SJSA1 (cell line): ENCODE measurements at places on chromosomes 12 and 14.

DNA sequence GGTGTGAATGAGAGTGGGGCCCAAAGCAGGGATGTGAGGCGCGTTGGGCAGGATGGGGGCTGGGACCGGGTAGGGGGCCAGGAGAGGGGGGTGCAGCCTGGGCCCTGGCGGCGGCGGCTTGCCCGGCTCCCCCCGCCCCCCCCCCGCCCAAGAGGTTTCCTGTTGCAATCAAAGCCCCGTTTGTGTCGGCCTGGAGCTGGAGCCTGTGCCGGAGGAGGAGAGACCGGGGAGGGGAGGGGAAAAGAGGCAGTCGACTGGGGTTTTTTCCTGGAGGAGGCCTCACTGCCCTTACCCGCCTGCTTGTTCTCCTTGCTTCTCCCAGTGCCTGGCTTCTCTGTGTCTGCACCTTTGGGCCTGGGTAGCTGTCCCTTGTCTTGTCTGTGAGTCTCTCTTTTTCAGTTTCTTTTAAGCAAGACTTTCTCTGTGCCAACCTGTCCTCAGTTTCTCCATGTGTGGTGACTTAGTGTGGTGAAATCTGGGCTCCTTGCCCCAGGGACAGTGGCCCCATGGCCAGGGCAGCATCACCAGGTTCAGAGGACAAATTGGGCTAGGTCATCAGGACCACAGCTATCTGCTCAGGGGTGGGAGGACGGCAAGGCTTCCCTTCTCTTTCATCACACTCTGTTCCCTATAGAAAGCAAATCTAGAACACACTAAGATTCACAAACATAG lies 8.5 kb downstream of the RARG start:
- H3K4me1 ChIP-seq = peaks cover 49% of the 10 kb centered on the region
- H3K27ac ChIP-seq = no peak overlapping the region
- H3K4me3 ChIP-seq = no peak overlapping the region
- 0 out of 2 replicates have a peak, but pooled peaks cover 4% of the 10 kb centered on the region for H3K36me3 ChIP-seq

GRCh38 chr12:64631197-64631596 lies 20.9 kb downstream of the RASSF3 start:
- no peak for DNase-seq
- peaks cover 9% of the 10 kb centered on the region; the same call in 1 of the 2 replicates for H3K36me3 ChIP-seq
- peaks cover 46% of the 10 kb centered on the region for H3K4me1 ChIP-seq
- H3K27me3 ChIP-seq = no peaks in the 10 kb centered on the region

GRCh38 chr14:92637228-92637627 lies 111.2 kb downstream of the LGMN start:
- no peaks in the 10 kb centered on the region for H3K4me1 ChIP-seq
- H3K27me3 ChIP-seq = no peaks in the 10 kb centered on the region
- H3K27ac ChIP-seq = no peak overlapping the region
- H3K4me3 ChIP-seq = no peak overlapping the region
- no peak for DNase-seq

DNA sequence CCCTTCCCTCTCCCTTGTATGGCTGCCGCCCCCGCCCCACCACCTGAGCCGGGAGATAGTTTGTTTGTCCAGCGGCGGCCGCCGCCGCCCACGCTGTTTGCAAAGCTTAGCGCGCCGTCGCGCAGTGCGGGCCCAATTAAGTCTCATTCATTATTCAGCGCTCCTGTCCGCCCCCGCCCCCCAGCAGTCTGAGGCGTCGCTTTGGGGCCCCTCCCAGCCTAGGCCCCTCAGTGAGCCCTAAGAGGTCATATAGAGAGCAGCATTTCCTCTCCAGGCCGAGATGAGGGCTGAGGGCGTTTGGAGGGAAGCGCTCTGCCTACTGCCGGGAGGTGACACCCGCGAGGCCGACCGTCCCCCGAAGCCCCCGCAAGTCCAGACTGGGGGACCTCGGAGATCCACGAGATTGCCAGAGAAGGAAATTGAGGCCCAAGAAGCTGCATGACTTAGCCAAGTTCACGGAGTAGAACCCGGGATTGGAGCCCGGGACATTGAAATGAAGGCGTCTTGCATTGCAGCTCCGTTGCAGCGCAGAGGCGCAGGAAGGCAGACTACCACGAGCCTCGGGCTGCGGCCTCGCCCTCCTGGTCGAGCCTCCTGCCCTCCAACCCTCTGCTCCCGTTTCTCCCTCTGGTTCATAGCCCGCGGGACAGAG lies at the start of gene DNAJC22:
Gene DNAJC22, plus strand, starts transcription at position 230 of the 652 bp plus-strand sequence. CDS start 1,985 bp downstream, outside the sequence.
- H3K27me3 ChIP-seq = peaks cover 38% of the 10 kb centered on the region
- no peak within 1 kb of the TSS for H3K27ac ChIP-seq
- peaks cover 63% of the 10 kb centered on the region for H3K4me1 ChIP-seq
- no peak for DNase-seq

- H3K4me1 ChIP-seq = peaks cover 7% of the 10 kb centered on the region
- peak; percentile 60 for DNase-seq
- H3K27me3 ChIP-seq = no peaks in the 10 kb centered on the region
- H3K4me3 ChIP-seq = no peak overlapping the region
- no peaks in the 10 kb centered on the region for H3K36me3 ChIP-seq
- no peak overlapping the region for H3K27ac ChIP-seq
Measured at GRCh38 chr12:7374423-7375144, 69.4 kb downstream of the CD163L1 start.
